ENCODE measurements at places on chromosomes 1 and 21. TPM values are rescaled to one million over a fixed set of nuclear protein-coding genes. Genes with fewer than 3 reads are reported as not detected.
A peak's percentile ranks its signal among the peaks of the same experiment; 100 is the strongest.

GRCh38 chr1:162248854-162249535 lies 127.7 kb downstream of the SPATA46 start:
- no peak overlapping the region for H3K27ac ChIP-seq
- H3K4me3 ChIP-seq: no peak overlapping the region
- no peaks in the 10 kb centered on the region for H3K4me1 ChIP-seq

DNA sequence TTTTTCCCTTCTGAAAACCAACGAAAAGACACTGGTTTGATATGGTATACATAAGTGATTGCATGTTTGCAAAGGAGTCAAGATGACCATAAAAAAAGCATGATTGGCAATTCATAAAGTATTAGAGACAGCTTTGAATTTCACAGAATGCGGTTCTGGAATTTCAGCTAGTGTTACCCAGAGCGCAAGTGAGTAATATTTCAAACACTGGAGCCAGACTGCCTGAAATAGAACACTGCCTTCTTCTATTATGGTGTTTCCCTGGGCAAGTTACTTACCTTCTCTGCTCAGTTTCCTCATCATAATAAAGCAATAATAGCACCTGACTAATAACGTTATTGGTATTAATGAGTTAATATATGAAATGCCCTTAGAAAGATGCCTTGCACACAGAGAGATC lies 54.7 kb downstream of the NEGR1 start:
- no peak overlapping the region for H3K4me3 ChIP-seq
- no peak overlapping the region for H3K27ac ChIP-seq
- no peaks in the 10 kb centered on the region for H3K4me1 ChIP-seq
- no peaks in the 10 kb centered on the region for H3K27me3 ChIP-seq

- peak overlapping the region; percentile 95 for H3K27ac ChIP-seq
- H3K4me3 ChIP-seq: peak overlapping the region; percentile 92
- H3K36me3 ChIP-seq: peaks cover 22% of the 10 kb centered on the region
- H3K4me1 ChIP-seq: peaks cover 65% of the 10 kb centered on the region
- H3K27me3 ChIP-seq: no peaks in the 10 kb centered on the region
- DNase-seq: peak; percentile 52
Observed at GRCh38 chr1:151542710-151543129, 2.6 kb downstream of the TUFT1 start.

GRCh38 chr1:78143152-78143551 lies 97.4 kb downstream of the GIPC2 start:
- H3K4me3 ChIP-seq: no peak overlapping the region
- H3K4me1 ChIP-seq: no peaks in the 10 kb centered on the region
- no peak for DNase-seq
- no peaks in the 10 kb centered on the region for H3K36me3 ChIP-seq

DNA sequence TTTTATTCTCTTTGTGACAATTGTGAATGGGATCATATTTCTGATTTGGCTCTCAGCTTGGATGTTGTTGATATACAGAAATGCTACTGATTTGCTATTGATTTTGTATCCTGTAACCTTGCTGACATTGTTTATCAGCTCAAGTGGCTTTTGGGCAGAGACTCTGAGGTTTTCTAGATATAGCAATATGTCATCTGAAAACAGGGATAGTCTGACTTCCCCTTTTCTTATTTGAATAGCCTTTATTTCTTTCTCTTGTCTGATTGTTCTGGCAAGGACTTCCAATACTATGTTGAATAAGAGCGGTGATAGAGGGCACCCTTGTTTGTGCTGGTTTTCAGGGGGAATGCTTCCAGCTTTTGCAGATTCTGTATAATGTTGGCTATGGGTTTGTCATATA lies 150.8 kb downstream of the FASLG start:
- no peaks in the 10 kb centered on the region for H3K27me3 ChIP-seq
- no peaks in the 10 kb centered on the region for H3K4me1 ChIP-seq
- no peaks in the 10 kb centered on the region for H3K36me3 ChIP-seq
- no peak overlapping the region for H3K4me3 ChIP-seq

- H3K4me3 ChIP-seq: no peak overlapping the region
- no peak for DNase-seq
- no peaks in the 10 kb centered on the region for H3K27me3 ChIP-seq
- no peak overlapping the region for H3K27ac ChIP-seq
Observed at GRCh38 chr1:112995890-112996289, 39.9 kb upstream of the SLC16A1 start.

GRCh38 chr1:239987103-239987745 lies 104.5 kb upstream of the FMN2 start:
- no peaks in the 10 kb centered on the region for H3K27me3 ChIP-seq
- DNase-seq: no peak

- DNase-seq: no peak
- H3K27me3 ChIP-seq: no peaks in the 10 kb centered on the region
- H3K4me3 ChIP-seq: no peak overlapping the region
- peaks cover 16% of the 10 kb centered on the region for H3K36me3 ChIP-seq
- H3K27ac ChIP-seq: no peak overlapping the region
Observed at GRCh38 chr1:113946112-113946511, 17.0 kb downstream of the HIPK1 start.

DNA sequence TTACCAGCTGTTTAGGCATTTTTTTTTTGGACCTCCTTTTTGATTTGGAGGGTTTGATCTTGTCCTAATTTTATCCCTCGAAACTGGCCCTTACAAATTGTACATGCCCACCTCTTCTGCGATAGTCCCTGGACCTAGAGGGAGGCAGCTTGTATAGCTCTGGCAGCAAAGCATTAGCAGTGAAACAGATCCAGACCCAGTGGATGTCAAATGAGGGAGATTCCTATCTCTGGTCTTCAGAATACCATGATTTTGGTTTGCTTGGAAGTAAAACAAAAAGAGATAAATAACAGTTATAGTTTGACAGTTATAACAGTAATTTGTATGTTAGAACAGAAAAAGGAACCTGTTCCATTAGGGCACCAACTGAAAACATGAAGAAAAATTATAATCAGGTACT lies 123.6 kb downstream of the MIS18A start:
- no peak overlapping the region for H3K4me3 ChIP-seq
- H3K27me3 ChIP-seq: peaks cover 10% of the 10 kb centered on the region
- H3K36me3 ChIP-seq: no peaks in the 10 kb centered on the region

DNA sequence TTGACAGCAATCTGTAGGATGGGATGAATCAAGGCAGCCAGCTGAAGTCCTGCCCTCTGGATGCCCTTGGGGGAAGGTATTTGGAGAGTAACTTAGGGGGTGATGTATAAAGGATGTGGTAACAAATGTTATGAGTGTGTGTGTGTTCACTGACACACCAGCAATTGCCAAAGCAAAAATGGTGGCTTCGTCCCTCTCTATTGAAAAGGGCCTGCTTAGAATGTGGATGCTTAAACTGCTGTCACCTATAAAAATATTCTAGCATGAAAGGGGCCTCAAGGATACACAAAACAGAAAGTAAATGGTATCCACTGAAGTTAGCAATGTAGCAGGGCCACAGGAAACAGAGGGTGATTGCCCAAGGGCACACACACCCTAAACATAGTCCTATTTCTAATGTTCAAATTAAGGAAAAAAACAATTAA lies 15.1 kb upstream of the AIM2 start:
- H3K27ac ChIP-seq: no peak overlapping the region
- H3K36me3 ChIP-seq: no peaks in the 10 kb centered on the region
- H3K4me3 ChIP-seq: no peak overlapping the region
- H3K4me1 ChIP-seq: no peaks in the 10 kb centered on the region
- DNase-seq: no peak
- H3K27me3 ChIP-seq: 0 out of 2 replicates have a peak, but pooled peaks cover 4% of the 10 kb centered on the region

DNA sequence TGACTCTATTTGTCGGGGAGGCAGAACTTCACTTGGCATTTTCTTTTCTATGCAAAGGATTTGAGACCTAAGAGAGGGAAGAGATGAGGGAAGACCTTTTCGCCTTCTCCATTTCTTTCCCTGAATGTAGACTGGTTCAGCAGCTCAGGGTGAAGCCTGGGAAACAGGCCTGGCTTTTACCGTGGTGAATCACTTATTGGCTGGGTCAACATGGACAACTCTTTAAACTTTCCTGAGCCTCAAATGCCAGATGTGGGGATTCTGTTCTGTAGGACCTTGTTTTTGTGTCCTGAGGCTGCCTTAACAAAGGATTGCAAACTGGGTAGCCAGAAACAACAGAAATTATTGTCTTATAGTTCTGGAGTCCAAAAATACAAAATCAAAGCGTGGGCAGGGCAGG lies 455.8 kb upstream of the VAMP3 start:
- no peaks in the 10 kb centered on the region for H3K36me3 ChIP-seq
- no peak overlapping the region for H3K4me3 ChIP-seq
- H3K27ac ChIP-seq: no peak overlapping the region

- H3K4me1 ChIP-seq: no peaks in the 10 kb centered on the region
- no peak for DNase-seq
- no peak overlapping the region for H3K27ac ChIP-seq
- H3K36me3 ChIP-seq: no peaks in the 10 kb centered on the region
- H3K27me3 ChIP-seq: no peaks in the 10 kb centered on the region
Observed at GRCh38 chr21:27680181-27680580, 713.3 kb upstream of the ADAMTS5 start.

DNA sequence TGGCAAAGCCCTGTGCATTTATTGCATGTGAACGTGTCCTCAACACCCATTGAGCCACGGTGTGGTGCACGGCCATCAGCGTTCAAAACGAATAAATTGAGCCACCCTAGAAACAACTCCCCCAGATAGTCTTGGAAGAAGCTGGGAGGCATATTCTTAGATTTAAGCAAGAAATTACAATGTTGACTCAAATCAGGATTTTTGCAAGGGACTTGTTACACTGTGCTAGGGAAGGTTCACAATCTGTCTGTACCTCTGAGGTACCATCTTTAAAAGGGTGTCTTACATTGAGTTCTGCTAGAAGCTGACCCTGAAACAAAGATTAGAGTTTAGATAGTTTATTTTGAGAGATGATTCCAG lies 16.2 kb downstream of the CD247 start:
- H3K36me3 ChIP-seq: no peaks in the 10 kb centered on the region
- DNase-seq: no peak
- peaks cover 26% of the 10 kb centered on the region for H3K27me3 ChIP-seq
- no peak overlapping the region for H3K4me3 ChIP-seq

Gene C1orf210
- total RNA-seq: 23.3 TPM

Gene WNT2B
- 1.1 TPM for total RNA-seq

Gene PRMT6
- total RNA-seq: 8.1 TPM

Gene TMEM240
- 8.3 TPM for total RNA-seq

Measured in PC-9 (cell line).